CD8-positive, alpha-beta T cell (primary cell): ENCODE measurements at places on chromosomes 4 and X. TPM values are rescaled to one million over a fixed set of nuclear protein-coding genes. Genes with fewer than 3 reads are reported as not detected.
A peak's percentile ranks its signal among the peaks of the same experiment; 100 is the strongest.

GRCh38 chr4:38765382-38765781 lies 17.4 kb downstream of the TLR10 start:
- DNase-seq: no peak

- no peak for DNase-seq
Observed at GRCh38 chr4:77269505-77269904, 112.5 kb downstream of the CCNG2 start.

GRCh38 chrX:68684291-68684918 lies 36.9 kb downstream of the STARD8 start:
- DNase-seq: no peak

DNA sequence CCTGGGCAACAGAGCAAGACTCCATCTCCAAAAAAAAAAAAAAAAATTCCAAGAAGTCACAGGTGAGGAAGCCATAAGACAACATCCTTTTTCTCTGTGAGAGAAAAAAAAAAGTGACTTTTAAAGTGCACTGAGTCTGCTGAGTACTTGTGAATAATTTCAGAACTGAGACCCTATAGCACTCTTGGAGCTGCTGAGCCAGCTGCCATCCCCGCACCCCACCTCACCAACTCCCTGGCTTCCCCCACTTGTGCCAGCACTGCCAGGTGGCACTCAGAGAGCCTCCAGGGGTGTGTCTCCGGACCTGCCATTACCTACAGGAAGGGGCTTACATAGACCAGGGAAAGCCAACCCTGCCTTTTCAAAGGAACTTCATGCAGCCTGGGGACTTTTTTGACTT lies 39.2 kb upstream of the HS3ST1 start:
- DNase-seq: no peak

DNA sequence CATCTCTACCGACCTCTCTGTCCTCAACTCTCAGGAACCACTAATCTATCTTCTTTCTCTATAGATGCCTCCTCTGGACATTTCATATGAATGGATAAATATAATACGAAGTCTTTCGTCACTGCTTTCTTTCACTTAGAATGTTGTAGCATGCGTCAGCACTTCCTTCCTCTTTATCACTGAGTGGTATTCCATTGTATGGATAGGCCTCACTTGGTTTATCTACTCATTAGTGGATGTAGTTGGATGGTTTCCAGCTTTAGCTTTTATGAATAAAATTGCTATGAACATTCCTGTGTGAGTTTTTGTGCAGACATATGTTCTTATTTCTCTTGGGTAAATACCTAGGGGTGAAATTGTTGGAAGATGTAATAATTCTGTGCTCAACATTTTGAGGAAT lies 528.2 kb upstream of the FAT1 start:
- no peak for DNase-seq

- DNase-seq: no peak
Observed at GRCh38 chrX:151505796-151506195, 57.7 kb upstream of the PASD1 start.

GRCh38 chr4:148170408-148171365 lies 271.5 kb downstream of the NR3C2 start:
- DNase-seq: peak; percentile 18

- no peak for DNase-seq
Observed at GRCh38 chr4:116374815-116375214, 710.6 kb downstream of the TRAM1L1 start.

DNA sequence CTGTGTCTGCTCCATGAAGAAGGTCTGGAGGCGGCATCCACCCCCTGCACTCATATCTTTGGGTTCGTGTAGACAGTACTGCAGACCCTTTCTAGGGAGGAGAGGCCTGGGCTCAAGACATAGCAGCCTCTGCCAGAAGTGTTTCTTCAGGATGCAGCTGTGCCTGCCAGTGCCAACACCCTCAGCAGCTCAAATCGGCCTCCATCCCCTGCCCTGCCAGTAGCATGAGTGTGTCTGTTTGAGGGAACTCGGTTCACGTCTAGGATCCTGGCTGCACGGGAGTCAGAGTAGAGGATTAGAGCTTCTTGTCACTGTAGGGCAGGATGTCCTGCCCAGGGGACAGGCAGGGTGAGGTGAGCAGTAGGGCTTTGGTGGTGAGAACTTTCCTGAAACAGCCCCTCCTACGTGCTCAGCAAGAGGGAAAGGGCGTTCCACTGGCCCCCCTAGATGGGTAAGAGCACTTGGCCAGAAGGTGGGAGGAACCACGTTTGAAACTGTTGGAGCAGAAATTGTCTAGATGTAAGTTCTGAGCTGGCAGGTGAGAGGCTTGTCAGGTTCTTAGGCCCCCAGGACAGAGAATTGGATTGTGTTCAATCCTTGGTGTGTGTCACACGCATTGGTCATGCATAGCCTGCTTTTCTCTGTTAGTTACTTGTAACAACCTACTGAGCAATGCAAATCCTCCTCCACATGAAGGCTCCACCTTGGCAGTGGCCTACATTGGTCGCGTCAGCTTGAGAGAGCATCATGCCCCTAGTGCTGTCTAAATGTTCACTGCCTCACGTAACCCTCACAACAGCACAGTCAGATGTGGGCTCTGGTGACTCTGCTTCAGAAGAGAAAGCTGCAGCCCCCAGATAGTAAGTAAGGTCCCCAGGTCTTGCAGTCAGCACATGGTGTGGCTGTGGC lies 25.8 kb upstream of the FAM193A start:
- DNase-seq: no peak

- no peak for DNase-seq
Observed at GRCh38 chrX:20383477-20383876, 116.8 kb upstream of the RPS6KA3 start.

DNA sequence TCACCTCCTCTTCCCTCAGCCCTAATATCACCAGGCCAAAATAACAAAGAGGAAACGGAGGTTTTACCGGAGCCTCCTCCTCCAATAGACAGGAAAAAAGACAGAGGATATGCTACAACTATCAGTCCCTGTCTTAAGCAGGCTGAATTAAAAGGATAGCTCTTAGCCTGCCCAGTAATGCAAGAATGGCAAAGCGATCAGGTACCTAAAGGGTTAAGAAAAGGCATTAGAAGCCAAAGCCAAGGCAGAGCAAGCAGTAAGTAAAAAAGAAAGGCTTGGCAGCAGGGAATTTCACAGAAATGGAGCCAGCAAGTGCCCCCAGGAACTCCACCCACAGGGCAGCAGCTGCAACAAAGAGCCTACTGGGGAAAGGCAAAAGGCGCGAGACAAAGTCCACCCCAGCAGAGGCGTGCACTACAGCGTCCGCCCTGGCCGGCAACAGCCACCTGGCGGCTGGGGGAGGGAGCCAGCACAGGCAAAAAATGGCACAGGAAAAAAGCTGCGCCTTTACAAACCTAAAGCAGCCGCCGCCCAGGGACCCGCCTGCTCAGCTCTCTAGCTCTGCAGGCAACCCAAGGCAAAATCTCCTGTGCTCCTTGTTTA lies 220.6 kb upstream of the ZC4H2 start:
- DNase-seq: no peak

GRCh38 chr4:188941524-188942119 lies 802.4 kb downstream of the TRIML1 start:
- no peak for DNase-seq

- no peak for DNase-seq
Observed at GRCh38 chr4:147398556-147398955, 82.3 kb upstream of the EDNRA start.

GRCh38 chr4:80208610-80209339 lies 11.5 kb downstream of the PRDM8 start:
- no peak for DNase-seq

DNA sequence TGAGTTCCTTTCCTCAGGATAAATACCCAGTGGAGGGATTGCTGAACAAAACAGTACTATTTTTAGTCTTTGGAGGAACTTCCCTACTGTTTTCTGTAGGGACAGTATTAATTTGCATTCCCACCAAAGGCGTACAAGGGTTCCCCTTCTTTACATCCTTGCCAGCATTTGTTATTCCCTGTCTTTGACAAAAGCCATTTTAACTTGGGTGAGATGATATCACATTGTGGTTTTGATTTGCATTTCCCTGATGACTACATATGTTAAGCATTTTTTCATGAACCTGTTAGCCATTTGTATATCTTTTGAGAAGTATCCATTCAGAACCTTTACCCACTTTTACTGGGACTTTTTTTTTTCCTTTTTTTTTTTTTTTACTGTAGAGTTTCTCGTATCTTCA lies 126.2 kb upstream of the ANXA10 start:
- DNase-seq: no peak

- no peak for DNase-seq
Observed at GRCh38 chr4:73170518-73171198, 87.9 kb downstream of the ANKRD17 start.

- DNase-seq: no peak
Observed at GRCh38 chr4:58247792-58248191, 1137.6 kb upstream of the IGFBP7 start.

GRCh38 chr4:150037251-150037856 lies 40.9 kb upstream of the DCLK2 start:
- DNase-seq: no peak

DNA sequence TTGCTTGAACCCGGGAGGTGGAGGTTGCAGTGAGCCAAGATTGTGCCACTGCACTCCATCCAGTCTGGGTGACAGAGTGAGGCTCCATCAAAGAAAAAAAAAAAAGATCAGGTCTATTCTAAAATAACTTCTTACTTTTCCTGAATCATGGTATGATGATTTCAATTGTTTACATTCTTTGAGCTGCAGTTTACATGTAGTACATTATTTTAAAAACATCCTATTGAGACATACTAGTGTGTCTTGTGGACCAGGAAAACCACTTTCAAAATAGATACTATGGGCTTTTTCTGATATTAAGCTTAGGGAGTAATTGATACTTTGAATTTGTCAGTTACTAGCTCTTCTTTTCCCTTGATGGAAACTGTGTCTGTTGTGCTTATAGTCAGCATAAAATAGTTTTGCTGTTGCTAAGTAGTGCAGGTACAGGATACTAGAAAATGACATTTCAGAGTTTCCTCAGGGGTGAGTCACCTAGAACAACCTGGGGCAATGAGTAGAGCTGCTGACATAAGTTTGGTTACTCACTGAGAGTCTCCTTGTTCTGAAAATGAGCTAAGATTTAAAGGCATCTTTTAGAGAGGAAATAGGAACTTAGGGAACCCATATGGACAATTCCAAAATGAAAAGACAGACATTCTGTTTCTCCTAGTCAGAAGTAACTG lies 53.2 kb upstream of the C4orf54 start:
- no peak for DNase-seq

DNA sequence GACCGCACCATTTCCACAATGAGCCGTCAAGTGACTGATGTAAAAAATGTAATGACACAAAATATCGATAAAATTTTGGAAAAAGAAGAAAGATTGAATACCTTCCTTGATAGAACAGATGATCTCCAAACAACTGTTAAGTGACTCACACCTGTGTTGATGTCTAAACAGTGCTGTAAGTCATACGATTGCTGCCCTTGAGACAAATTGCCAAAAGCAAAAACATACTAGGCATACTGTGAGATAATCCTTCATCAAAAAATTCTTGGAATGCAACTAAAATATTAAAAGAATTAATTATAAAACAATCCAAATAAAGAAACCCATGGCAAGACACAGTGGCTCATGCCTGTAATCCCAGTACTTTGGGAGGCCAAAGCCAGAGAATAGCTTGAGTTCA lies 53.4 kb downstream of the HNRNPD start:
- DNase-seq: no peak

- DNase-seq: no peak
Observed at GRCh38 chrX:24282381-24283126, 31.3 kb downstream of the SUPT20HL2 start.

DNA sequence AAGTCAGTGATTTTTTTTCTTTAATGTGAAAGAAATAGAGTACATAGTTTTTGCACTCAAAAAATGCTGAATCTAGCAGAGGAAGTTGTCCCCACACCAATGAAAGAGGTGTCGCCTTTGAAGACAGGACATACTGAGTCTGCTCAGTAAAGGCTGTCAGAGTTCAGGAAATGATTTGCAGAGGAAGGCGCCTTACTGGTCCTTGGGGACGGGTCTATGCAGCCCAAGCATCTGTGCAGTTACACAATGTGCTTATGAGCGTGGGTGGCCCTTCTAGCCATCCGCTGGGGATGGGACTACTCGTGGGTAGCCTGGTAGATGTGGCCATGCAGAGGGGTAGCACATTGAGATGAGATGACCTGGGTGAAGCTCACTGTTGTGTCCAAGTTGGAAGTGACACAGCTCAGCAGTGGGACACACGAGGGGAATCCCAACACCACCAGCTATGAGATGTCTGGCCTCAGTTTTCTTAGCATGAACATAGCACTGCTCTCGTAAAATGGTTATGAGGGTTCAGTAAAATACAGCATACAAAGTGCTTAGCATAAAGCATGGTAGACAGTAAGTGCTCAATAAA lies 116.5 kb upstream of the RBPJ start:
- peak; percentile 61 for DNase-seq

- DNase-seq: no peak
Observed at GRCh38 chr4:32488690-32489089, 1768.5 kb downstream of the PCDH7 start.

GRCh38 chrX:45191383-45191782 lies 9.3 kb downstream of the DIPK2B start:
- no peak for DNase-seq

DNA sequence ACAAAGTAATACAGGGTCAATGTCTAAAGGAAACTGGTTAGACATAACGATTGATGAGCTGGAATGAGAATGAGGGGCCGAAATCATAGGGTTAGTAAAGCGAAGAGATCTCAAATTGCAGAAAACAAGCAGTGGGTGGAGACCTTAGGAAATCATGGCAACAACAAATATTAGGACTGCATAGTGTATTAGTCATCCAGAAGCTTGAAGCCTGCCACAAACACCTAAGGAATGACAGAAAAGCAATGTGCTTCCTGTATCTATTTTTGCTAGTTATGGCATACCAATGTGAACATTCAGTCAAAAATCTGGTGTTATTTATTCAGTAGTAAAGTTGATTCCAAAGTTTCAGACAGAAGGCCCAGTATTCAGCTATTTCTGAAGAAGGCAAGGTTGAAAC lies 410.9 kb upstream of the CT83 start:
- DNase-seq: no peak

- no peak for DNase-seq
Observed at GRCh38 chrX:67435536-67435935, 108.3 kb upstream of the AR start.

GRCh38 chr4:144658903-144659302 lies 12.9 kb downstream of the HHIP start:
- DNase-seq: no peak

- DNase-seq: no peak
Observed at GRCh38 chrX:122135070-122135469, 1049.0 kb upstream of the GRIA3 start.

Gene ITGB1BP2
- 2.2 TPM for total RNA-seq

Gene RNF212
- 5.2 TPM for total RNA-seq

Gene ASB9
- total RNA-seq: not detected

Gene NDNF
- total RNA-seq: not detected

Gene SERTM2
- not detected for total RNA-seq

Gene FRMD7
- total RNA-seq: not detected

Gene TMPRSS11D
- not detected for total RNA-seq

Gene FGFR3
- not detected for total RNA-seq

Gene TLL1
- total RNA-seq: not detected

Gene SORBS2
- total RNA-seq: 0.08 TPM

Gene SLC6A8
- 2.7 TPM for total RNA-seq

Gene GLRA2
- not detected for total RNA-seq

Gene MED14
- 69.7 TPM for total RNA-seq

Gene PRDM5
- 0.92 TPM for total RNA-seq

Gene LSM6
- total RNA-seq: 17.6 TPM
